ENCODE measurements at places on chromosomes 3 and 15.
A peak's percentile ranks its signal among the peaks of the same experiment; 100 is the strongest.

DNA sequence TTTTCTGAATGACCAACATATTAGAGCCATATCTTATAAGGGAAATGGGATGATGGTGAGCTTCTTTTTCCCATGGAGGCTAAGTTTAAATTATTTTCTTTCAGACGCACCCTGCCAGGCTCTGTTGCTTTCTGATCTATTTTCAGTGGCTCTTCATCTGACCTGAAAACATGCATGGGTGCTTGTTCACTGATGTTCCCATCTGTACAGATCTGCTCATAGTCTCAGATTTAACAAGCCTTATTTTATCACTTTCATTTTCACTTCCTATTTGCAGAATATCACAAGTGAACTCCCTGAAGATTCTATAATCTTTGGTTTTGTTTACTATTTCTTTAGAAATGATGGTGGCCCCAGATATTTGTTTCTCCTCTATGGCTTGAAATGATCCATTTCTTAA is 31.1 kb upstream of the SUCLG2 start:
- DNase-seq, result peak; percentile 5

GRCh38 chr3:144296808-144297207 is 325.2 kb downstream of the DIPK2A start:
- DNase-seq, result no peak

GRCh38 chr15:27408428-27408827 is 437.4 kb downstream of the GABRG3 start:
- no peak for DNase-seq

DNA sequence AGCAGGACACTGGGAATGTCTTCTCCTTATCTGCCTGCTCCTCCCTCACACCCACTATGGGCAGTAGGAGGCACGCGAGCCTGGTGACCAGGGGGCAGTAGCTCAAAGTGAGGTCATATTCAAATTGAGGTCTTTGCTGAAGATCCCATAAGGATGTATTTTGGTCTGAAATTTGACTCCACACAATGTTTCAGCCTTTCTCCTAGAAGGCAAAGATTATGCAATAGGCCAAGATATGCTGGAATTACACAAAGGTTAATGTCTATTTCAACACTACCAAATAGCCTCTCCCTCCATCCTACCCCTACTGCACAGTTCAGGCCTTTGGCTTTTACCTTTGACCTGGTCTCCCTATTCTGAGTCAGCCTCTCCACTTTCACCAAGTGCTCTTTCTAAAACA is 203.0 kb downstream of the TIGIT start:
- no peak for DNase-seq

DNA sequence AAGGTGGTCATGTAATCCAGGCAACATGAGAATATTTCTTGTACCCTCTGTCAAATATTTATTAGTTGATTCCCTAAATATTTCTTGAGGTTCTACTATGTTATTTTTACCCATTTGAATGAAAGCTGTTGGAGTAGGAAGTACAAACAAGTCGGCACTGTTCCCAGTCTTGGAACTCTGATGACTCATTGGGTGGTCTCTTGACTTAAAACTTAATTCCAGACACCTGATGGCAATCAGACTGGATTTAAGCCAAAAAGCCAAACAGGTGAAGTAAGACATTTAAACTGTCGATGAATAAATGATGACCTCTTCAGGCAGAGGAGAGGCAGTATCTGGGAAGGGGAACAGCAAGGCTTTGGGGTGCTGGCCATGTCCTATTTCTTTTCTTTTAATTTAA is 22.8 kb downstream of the C2CD4A start:
- no peak for DNase-seq

DNA sequence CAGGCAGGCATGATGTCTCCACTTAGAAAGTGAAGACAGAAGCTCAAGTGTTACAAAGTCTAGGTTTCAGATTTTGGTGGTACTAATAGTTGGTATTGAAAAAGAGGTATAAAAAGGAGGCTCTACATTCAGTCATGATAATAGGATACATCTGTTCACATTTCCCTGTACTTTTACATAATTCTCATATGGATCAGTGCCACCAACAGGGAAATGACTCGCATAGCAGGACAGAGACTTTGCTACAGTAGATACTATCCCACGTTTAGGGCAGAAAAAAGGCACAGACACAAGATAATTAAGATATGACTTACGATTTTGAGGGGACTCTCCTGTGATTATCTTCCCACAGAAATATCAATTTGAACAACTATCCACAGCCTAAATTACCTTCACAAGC is 1062.9 kb upstream of the EPHA6 start:
- DNase-seq, result no peak

- no peak for DNase-seq
Observed at GRCh38 chr15:58217460-58217859, 79.3 kb downstream of the AQP9 start.

DNA sequence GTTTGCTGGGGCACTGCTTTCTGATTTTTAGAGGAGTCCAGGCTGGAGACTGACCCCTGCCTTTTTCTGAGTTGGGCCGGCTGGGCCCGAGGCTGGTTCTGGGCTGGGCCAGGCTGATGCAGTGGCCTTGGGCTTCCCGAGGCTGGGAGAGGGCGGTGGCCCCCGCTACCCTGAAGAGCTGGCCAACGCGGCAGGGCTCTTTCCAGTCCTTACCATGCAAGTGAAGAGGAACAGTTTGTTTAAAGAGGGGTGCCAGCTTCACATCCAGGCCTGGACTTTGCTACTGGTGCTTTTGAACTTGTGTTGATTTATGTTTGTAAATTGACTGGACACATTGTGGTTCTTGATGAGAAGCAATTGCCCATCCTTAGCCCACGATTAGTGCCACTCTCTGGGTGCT is 15.3 kb downstream of the IGF1R start:
- no peak for DNase-seq

- no peak for DNase-seq
Observed at GRCh38 chr15:75430259-75430658, 21.2 kb downstream of the SIN3A start.

DNA sequence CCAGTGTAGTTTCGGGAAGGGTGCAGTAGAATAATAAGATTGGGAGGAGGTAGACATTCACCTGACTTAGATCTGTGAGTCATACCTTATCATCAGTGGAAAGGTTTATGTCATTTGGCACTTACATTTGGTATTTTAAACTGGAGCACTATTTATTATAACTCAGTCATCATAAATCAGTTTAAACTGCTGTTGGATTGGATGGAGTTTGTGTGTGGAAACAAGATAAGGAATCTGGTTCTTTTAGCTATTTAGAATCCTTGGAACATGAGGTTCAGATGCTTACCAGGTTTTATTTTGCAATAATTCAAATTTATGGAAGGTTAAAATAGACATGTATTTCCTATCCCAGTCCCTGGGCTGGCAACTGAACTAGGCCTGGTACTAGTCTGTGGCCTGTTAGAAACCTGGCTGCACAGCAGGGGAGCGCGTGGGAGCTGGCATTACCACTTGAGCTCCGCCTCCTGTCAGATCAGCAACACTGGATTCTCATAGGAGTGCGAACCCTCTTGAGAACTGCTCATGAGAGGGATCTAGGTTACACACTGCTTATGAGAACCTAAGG is 34.5 kb downstream of the ZFAND6 start:
- no peak for DNase-seq

GRCh38 chr3:128875556-128876120 is 3.8 kb upstream of the ACAD9 start:
- DNase-seq, result peak; percentile 66

DNA sequence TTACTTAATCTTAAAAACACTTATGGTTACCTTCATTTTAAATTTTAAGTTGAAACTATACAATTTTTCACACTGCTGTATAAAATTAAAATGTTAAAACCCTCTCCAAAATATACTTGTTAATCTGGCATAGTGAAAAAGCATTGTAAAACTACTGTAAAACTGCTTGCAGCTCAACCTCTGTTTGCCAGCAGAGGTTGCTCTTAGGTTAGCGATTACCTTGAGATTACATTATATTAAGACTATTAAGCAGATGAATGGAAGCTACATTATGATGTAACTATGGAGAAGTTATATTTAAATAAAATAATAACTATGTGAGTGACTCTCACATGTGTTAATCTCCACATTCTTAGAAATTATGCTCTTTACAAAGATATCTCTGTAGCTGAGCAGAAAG is 143.6 kb upstream of the SLITRK3 start:
- no peak for DNase-seq

- peak; percentile 87 for DNase-seq
Observed at GRCh38 chr3:52313774-52314188, 2.3 kb upstream of the DNAH1 start.

DNA sequence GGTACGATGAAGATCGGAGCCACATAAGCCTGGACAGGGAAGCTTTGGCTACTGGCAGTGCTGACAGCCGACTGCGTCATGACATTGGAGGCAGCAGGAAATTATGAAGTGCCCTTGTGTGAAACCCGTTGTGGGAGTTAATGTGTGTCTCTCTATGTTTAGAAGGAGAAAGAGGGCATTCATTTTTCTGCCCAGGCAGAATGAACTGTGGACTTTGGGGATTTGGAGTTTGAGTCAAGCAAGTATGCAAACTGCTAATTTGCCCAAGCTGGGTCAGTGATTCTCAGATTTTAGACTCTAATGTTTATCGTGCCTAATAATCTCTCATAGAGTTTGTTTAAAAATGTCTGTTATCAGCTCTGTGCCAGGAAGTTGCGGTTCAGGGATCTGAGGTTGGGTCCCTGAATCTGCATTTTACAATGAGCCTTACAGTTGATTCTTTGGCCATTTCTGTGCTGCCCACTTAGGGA is 5.6 kb downstream of the CTXND1 start:
- no peak for DNase-seq

GRCh38 chr3:195881276-195881988 is 26.9 kb downstream of the TNK2 start:
- DNase-seq, result no peak

GRCh38 chr3:171950373-171950772 is 89.0 kb upstream of the FNDC3B start:
- no peak for DNase-seq

DNA sequence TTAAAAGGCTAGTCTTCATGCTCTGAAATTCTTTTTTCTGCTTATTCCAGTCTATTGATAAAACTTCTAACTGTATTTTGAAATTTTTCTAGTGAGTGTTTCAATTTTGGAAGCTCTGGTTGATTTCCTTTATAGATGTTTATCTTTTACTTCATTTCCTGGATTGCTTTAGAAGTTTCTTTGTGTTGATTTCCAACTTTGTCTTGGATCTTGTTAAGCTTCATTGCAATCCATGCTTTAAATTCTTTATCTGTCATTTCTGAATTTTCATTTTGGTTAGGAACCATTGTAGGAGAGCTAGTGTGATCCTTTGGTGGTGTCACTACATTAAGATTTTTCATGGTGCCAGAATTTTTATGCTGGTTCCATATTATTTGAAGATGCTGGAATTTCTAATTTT is 105.2 kb upstream of the DCBLD2 start:
- DNase-seq, result no peak

DNA sequence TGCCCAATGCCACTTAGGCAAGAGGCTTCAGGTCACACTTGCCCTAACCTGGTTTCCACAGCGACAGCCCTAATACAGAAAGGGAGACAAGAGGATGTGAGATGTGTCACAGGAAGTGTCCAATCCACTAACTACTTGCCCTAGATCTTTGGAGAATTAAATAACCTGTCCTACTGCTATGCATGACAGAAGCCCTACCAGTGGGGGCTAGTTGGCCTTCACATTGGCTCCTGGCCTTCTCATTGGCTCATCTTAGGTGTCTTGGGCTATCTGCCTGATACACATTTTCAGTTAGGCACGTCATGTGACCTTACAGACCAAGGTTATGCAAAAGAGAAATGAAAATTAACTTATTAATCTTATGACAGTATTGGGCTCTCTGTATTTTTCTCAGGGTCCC is 449.9 kb downstream of the FHIT start:
- DNase-seq, result no peak

DNA sequence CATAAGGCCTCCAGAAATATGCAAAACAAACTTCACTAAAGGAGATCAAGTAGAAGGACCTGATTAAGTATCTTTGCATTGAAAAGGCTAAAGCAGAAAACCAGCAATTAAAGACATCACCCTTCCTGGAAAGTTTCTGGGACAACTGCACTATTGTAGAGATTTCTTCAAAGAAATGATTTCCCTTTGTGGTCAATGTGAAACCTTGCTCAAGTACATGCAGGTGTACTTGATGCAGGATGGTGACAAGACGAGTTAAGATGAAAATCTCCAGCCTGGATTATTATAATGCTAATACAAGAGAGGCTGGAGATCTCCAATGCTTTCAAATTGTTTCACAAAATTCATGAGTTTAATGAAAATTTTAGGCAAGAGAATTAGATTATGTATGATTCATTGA is 208.4 kb downstream of the TIGIT start:
- DNase-seq, result no peak

DNA sequence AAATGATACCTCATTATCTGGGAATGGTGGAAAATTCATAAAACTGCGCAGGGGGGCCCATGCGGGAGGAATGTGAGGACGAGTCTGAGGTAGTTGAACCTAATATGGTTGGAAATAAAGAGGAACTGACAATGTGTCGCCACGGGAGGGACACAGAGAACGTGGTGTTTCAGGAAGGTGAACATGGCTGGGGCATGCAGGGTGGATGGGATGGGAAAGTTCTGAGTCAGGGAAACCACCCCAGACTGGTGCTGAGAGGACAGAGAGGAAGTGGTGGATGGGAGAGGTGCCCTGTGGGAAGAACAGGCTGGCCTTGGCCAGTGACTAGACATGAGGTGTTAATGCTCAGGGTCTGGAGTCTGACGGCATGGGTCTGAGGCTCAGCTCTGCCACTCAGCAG is 137.1 kb upstream of the WNT5A start:
- DNase-seq, result peak; percentile 96
